8988T (cell line): ENCODE measurements at places on chromosomes 16 and 17.

DNA sequence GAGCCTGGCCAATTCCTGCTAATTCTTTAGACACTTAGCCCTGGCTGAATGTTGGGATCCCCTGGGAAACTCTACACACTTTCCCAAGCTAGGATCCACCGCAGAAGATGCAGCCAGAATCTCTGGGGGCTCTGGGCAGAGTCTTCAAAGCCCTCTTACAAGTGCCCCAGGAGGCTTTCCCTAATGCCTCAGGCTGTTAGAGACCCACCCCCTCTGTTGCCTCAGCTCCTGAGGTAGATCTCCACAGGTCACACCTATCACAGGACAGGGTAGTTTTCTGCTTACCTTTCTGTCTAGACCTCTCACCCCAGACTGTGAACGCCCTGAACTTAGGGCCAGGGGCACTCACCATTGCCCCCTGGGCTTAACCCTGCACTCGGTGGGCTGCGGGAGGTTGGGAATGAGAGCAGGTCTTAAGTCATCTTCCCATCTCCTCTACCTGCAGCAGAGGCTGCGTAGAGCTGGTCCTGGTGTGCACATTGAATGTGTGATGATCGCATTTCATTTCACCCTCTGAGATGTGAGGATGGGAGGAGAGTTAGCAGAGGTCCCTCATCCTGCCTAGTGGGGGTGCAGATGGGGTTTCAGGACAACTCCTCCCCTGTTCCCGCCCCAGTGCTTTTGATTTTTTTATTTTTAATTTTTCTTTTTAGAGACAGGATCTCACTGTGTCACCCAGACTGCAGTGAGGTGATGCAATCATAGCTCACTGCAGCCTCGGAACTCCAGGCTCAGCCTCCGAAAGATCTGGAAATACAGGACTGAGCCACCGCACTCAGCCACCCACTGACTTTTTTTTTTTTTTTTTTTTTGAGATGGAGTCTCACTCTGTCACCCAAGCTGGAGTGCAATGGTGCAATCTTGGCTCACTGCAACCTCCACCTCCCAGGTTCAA, 89.0 kb upstream of the LHX1 start:
- no peak for DNase-seq

DNA sequence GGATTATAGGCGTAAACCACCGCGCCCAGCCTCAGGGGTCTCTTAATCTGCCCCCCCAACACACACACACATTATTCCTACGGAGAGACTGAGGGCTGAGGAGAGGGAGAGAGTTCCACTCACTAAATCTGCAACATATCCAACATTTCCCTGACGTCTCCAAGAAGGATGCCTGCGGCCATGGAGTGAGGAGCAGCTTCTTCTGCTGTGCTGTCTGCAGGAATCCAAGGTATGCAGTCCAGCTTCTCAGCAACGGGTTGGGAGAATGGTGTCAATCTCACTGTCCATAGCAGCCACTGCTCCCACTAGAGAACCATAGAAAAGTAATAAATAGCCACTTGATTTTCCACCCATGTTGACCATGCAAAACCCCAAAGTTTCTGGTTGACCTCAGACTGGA, 5.1 kb upstream of the PLXDC1 start:
- no peak for DNase-seq

DNA sequence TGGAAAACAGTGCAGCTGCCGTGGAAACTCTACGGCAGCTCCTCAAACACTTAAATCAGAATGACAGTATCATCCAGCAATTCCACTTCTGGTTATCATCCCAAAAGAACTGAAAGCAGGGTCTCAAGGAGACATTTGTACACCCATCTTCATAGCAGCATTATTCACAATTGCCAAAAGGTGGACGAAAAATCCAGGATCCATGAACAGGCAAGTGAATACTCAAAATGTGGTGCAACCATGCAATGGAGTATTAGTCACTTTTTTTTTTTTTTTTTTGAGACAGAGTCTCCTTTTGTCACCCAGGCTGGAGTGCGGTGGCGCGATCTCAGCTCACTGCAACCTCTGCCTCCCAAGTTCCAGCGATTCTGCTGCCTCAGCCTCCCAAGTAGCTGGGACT, 10.6 kb upstream of the AATK start:
- DNase-seq: no peak

- peak; percentile 45 for DNase-seq
These were observed 29.1 kb downstream of the AKAP1 start for GRCh38 chr17:57114085-57114673.

DNA sequence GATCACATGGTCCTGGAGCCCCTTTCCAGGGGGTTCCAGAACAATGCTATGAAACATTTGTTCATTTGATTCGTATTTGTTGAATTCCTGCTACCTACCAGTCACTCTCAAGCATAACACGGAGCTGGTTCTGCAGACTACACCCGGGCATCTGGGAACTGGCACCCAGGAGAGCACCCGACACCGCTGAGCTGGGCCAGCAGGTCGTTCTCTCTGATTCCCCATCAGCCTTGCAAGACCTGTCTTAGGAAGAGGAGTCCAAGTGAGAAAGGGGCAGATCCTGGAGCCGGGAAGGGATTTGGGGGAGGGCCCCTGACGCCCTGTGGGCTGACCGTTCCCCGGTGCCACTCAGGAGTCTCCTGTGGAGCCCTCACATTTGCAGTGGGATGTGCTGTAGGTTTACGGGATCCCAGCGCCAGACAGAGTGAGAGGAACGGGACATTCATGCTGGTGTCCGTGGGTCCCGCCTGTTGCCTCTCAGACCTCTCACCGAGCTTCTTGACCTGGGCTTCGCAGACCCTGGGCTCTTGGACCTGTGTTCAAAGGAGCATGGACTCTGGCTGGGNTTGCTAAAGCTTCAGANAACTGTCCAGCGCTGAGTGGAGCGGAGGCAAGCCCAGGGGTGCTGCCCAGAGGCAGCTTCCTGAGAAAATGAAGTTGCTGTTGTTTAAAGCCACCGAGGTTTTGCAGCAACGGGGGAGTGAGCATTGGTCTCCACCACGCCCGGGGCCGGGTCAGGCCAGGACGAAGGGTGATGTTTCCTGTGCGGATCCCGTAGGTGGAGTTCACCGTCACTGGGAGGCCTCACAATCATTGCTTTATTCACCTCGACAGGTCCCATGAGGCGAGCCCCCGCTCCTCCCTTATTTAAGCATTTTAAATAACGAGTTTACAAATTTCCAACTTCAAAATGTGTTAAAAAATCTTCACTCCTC, 49.2 kb downstream of the METRNL start:
- DNase-seq: no peak

DNA sequence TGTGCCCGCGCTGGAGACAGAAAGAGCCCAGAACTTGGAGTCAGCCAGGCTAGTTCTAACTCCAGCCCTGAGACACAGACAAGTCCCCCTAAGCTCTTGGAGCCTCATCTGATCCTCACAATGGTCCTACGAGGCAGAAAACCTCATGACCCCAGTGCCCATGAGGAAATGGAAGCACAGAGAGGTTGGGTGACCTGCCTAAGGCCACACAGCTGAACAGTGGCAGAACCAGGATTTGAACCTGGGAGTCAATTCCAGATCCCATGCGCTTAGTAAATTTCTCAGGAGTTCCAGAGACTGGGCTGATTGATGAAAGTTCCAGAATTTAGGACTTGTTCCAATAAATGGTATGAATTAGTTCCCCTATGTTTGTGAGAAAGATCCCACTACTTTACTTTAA, 39.0 kb upstream of the LITAF start:
- no peak for DNase-seq

DNA sequence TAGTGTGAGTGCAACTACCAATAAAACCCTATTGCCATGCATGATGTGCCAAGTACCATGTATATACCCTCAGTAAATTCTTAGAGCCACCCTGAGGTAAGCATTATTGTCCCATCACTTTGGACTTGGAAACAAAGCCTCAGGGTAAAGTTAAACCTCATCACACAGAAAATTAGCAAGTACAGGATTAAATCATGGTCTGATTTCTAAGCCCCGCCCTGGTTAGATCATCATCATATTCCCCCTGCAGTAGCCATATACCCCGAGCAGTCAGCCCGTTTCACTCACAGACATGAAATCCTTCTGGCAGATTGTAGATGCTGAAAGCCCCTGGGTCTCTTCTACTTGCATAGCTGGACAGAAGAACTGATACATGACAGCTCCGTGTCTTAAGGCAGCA, 4.8 kb downstream of the ZP2 start:
- DNase-seq: no peak

DNA sequence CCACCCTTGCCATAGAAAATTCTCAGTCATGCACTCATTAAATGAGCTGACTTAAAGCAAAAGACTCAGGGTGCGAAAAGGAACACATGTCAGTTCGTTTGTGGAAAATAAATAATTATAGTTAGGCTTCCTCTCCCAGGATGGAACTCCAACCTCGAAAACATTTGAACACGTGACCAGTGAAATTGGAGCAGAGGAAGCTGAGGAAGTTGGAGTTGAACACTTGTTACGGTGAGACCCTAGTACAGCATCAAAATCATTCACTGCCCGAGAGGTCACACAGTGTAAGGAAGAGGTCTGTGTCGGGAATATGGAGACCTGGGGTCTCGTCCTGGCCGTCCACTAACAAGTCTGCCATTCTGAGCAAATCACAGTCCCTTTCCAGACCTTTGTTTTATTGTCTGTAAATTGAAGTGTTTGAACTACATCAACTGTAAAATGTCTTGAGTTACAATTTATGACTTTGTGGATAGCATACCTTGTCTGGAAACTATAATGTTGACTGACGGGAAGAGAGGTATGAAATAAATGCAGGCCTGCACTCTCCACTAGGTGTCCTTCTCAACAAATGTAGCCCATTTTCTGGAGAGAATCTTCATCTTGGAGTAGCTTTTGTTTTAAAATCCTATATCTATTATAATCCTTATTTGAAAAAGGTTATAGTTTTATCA, 7.7 kb downstream of the PSMD7 start:
- DNase-seq: no peak

DNA sequence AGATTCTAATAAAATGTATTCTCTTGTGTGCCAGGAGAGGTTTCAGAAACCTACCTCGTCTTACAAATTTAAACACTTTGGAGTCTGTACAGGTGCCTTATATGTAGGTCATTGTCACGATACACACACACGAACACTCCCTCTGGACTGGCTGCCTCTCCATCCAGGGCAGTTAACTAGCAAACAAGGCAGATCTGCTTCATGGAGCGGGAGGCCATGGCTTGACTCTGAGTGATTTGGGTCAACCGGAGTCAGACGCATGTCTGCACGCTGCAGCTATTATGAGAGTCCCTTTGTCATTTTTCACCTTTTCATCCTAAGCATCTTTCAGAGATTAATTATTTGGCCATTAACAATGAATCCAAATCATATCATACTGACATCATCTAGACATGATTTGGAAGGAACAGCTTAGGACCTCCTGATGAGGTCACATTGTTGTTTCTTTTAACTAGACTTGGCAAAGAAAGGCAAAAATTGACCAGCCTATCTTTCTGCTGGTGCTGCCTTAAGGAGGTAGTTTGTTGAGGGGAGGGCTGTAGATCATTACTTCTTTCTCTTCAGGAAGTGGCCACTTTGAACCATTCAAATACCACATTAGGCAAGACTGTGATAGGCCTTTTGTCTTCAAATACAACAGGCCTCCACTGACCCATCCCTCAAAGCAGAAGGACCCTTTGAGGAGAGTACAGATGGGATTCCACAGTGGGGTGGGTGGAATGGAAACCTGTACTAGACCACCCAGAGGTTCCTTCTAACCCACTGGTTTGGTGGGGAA, 58.9 kb downstream of the HLF start:
- no peak for DNase-seq

DNA sequence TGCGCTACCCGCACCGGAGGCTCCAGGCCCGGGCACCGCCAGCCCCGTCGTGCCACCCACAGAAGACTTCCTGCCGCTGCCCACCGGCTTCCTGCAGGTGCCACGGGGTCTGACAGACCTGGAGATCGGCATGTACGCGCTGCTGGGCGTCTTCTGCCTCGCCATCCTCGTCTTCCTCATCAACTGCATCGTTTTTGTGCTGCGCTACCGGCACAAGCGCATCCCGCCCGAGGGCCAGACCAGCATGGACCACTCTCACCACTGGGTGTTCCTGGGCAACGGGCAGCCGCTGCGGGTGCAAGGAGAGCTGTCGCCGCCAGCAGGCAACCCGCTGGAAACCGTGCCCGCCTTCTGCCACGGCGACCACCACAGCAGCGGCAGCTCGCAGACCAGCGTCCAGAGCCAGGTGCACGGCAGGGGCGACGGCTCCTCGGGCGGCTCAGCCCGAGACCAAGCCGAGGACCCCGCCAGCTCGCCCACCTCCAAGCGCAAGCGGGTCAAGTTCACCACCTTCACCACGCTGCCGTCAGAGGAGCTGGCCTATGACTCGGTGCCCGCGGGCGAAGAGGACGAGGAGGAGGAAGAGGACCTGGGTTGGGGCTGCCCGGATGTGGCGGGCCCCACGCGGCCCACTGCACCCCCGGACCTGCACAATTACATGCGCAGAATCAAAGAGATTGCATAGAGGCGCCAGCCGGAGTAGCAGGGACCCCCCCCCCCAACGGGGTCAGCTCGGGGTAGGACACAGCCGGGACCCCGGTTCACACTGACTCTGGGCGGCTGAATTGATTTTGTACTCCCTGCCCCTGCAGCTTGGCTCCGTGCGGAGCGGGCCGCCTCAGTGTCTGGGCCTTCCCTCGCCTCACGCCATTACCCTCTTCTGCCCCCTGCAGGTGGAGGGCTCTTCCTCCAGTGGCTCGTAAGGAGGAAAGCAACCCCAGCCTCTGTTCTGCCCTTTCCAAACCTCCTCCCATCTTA, 58.5 kb downstream of the TMEM132E start:
- DNase-seq: no peak

DNA sequence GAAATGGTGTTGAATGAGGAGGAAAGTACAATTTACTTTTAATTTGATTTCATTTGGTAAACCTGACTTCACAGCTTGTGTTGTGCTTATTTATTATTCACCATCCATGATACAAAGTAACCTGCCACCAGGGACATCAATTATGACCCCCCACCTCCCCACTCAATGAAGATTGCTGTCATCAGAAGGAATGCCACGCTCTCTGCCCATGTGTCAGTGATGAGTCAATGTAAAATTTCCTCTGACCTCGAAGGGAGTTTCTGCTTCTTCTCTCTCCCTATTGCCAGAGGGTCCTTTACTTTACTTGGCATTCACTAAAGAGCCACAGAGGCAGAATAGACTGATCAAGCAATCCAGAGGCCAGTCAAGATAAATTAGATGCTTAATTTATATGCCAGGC, 759.7 kb downstream of the CDH11 start:
- no peak for DNase-seq

GRCh38 chr16:72426386-72426785, 254.4 kb upstream of the PMFBP1 start:
- DNase-seq: no peak

DNA sequence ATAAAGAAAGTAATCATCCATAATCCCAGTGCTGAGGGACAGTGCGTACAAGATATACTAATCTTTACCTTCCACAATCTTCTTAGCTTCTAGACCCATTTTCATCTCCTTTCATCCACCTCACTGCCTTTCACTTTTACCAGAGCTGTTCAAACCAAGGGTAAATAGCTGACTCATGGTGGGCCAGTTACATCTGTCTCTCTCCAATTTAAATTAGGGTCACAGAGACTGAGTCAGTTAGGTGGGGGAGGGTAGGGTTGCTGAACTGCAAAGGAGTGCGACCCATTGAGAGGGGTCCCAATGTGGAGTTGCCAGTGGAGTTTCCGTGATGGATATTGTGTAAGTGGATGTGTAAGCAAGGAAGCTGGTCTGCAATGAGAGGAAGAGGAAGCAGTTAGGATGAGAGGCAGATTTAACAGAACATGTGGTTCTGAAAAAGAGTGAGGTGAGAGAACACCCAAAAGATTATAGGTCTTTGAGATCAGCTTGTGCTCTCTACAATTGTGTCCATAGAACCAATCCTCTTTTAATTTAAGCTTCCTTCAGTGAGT, 83.5 kb downstream of the GP2 start:
- DNase-seq: no peak
